ENCODE measurements at places on chromosomes 5 and 9. TPM values are rescaled to one million over a fixed set of nuclear protein-coding genes. Genes with fewer than 3 reads are reported as not detected.

The ABITRAM gene
- 7.7 TPM for total RNA-seq

The TLR4 gene
- 38.6 TPM for total RNA-seq

The ACOT12 gene
- not detected for total RNA-seq

The NDUFA8 gene
- 49.5 TPM for total RNA-seq

The FCN2 gene
- not detected for total RNA-seq

The ALDOB gene
- total RNA-seq = not detected

The ZNF483 gene
- 2.7 TPM for total RNA-seq

The TXNDC8 gene
- not detected for total RNA-seq

The MPDZ gene
- total RNA-seq = 40.9 TPM

The SLC2A6 gene
- 70.5 TPM for total RNA-seq

The MARVELD2 gene
- 1.9 TPM for total RNA-seq

The PCDHA6 gene
- total RNA-seq = 0.58 TPM

The SCGB3A1 gene
- not detected for total RNA-seq

The NUTM2G gene
- not detected for total RNA-seq

Data from glomerular endothelial cell (primary cell).